Pancreas (tissue), 10 donors: ENCODE measurements at places on chromosomes 13 and 19. TPM values are rescaled to one million over a fixed set of nuclear protein-coding genes. Genes with fewer than 3 reads are reported as not detected.

FBXL3 gene
- total RNA-seq: 12.3 TPM

- DNase-seq: no peak
Observed at GRCh38 chr13:86862137-86862536, 809.0 kb upstream of the SLITRK5 start.

DNA sequence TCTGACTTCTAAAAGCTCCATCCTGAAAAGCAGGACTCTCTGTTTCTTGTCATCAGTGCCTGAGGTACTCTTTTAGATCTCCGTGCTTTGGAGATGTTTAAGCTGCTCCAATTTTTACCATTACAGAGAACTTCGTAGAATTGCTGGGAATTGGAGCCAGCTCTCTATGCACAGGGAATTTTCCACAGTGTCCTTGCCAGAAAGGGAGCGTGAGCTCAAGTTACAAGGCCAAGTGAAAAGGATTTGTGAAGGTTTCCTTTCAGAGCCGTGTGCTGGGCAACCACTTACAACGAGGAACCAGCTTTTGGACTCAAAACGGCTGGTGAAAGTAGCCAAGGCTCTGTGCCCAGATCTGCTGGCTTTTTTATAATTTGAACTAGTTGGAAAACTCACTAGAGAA is 82.6 kb downstream of the NUFIP1 start:
- DNase-seq: no peak

CEACAM3 gene
- not detected for total RNA-seq

ZNF493 gene
- 13.7 TPM for total RNA-seq

GRCh38 chr19:34232566-34233481 is 21.5 kb upstream of the GARRE1 start:
- peak; percentile 54 for DNase-seq

DNA sequence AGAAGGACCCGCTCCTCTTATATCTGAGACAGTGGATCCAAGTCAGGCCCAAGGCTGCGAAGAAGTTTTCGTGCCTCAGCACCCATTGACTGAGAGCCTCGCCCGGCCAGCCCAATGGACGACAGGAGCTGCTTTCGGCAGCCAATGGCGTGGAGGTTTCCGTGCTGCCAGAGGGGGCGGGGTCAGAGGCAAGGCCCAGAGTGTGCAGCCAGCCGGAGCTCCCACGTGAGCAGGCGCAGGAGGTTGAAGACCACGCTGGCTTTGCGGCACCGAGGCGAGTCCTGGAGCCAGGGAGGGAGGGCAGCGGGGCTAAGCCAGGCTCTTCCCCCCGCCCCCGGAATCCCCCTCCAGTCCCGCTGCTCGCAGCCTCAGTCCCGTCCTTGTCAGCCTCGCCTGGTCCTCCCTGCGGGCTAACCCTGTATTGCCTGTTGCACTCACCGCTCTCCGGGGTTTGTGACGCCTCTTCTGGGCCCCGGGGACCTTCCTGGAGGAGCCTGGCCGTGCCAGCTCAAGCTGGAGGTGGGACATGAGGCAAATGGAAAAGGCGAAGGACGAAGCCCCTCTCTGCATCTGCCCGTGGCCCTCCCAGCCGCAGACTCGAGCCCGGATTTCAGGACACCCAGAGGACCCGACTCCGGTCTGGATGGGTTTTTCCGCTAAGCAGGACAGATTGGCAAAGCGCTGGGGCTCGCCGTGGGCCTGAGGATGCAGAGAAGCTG is 1.5 kb downstream of the IFNL4 start:
- DNase-seq: no peak

DNA sequence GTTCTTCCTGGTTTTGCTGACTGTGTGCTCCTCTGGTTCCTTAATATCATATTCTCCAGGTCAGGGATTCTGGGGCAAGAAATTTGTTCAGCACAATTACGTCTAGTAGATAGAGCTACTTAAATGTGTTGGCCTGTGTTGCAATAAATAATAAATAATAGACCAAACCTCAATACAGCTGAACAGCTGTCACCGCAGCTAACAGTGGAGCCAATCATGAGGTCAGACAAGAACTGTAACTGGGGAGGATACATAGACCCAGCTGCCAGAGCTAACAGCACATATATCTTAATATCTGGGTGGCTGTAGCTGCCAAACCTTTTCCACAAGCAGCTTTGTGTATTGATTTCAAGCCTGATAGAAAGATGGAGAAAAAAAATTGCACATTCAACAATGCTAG is 1596.3 kb upstream of the PCDH20 start:
- DNase-seq: no peak
